ENCODE measurements at places on chromosomes 1 and 21.

GRCh38 chr1:184002071-184002470 is 35.5 kb downstream of the COLGALT2 start:
- no peak for DNase-seq

DNA sequence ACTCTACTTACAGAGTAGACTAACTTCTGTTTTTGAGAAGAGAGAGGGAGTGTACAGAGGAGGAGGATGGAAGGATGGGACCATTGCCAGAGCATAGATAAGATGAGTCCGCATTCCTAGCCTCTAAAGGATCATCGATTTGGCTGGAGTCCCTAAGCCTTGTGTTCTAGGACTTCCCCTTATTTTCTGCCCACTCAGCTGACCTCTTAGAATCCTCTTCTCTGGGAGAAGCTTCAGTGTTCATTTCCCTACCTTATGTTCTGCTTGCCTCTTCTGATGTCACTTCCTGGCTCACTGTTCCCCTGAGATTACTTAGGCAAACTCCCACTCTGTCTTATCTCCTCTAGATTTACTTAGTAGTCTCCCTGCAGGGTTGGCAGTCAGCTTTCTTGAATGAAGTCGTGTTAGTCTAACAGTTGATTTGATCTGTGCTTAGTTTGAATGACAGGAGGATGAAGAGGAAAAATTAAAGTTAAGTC is 156.7 kb downstream of the SYT2 start:
- no peak for DNase-seq

GRCh38 chr1:64410217-64410616 is 59.7 kb upstream of the CACHD1 start:
- DNase-seq, result no peak

DNA sequence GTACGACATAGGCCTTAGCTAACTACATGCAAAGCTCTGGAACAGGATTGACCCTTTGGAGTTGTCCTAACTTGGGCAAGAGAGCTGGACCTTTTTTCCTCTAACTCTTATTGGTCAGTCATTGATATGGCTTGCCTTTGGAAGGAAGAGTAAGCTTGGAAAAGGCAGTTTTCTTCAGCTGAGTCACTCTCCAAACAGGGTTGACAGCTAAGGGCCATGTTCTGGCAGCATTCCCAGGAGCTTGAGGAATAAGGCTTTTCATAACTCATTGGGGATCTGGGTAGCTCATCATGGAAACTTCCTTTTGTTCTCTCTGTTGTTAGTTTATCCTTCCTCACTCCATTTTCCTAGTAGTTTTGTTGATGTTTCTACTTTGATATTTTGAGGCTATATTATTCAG is 14.5 kb upstream of the ERRFI1 start:
- DNase-seq, result peak; percentile 88

GRCh38 chr1:19533626-19534025 is 48.3 kb upstream of the CAPZB start:
- no peak for DNase-seq

DNA sequence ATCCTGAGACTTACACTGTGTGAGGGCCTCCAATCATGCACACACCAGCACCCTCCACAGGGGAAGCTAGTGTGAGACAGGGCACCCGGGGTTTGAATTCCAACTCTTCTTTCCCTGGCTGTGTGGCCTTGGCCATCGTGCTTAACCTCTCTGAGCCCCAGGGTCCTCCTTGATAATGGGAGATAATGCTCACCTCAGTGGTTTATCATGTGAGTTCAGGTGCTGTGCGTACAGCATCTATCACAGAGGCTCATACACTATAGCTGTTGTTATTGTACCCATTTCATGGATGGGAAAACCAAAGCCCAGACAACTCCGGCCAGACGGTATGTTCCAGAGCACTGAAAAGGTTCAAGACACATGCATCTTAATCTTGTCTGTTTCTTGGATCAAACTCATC is 16.0 kb upstream of the UBXN10 start:
- DNase-seq, result no peak

DNA sequence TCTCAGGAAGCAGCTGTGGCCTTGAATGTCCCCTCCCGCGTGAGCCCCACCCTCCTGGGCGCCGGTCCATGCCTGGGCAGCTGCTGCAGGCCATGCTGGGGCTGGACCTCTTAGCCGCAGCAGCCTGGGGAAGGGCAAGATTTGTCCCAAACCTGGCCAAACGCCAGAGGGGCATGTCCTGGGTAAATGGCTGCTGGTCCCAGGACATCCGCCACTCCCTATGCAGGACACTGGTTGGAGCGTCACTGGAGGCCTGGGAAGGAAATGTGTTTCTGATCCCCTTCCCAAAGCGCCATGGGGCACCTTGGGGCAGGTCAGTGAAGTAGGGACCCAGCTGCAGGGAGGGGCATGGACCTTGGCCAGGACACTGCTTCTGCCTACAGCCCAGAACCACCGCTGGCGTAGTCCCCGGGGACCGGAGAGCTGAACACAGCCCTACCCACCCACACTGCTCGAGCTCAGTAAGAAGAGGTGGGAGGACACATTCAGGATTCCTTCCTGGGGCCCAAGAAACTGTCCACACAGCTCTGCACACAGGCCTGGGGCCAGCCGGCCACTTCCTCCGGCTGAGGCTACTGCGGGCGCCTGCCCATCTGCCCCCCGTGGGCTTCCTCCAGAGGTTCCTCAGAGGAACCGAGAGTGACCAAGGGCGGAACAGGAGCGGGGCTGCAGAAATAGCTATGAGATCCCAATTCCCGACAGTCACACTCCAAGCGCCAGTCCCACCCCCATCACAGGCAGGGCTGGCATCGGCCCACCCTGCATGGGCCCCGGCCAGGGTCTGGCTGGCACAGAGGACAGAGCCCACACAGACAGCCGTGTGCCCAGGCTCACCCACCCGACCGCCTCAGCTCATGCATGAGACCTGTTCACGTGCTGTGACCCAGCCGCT is 10.8 kb upstream of the PLEKHG5 start:
- DNase-seq, result no peak

DNA sequence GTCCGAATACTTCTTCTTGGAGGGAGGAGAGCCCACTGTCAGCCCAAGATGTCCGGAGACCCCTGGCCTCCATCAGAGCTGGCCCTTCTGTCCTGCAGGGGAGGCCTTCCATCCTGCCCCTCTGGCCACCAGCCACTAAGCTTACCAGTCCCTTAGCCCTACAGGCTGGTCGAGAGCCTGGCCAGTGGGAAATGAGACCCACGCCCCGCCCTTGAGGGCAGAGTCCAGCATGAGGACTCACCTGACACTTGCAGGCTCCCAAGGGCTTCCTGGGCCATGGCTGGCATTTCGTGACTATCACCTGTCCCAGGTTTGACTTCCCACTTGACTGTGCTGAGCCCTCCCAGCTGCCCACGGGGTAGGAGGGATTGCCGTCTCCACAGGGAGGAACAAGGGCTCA is 361.8 kb upstream of the VAMP3 start:
- DNase-seq, result no peak

DNA sequence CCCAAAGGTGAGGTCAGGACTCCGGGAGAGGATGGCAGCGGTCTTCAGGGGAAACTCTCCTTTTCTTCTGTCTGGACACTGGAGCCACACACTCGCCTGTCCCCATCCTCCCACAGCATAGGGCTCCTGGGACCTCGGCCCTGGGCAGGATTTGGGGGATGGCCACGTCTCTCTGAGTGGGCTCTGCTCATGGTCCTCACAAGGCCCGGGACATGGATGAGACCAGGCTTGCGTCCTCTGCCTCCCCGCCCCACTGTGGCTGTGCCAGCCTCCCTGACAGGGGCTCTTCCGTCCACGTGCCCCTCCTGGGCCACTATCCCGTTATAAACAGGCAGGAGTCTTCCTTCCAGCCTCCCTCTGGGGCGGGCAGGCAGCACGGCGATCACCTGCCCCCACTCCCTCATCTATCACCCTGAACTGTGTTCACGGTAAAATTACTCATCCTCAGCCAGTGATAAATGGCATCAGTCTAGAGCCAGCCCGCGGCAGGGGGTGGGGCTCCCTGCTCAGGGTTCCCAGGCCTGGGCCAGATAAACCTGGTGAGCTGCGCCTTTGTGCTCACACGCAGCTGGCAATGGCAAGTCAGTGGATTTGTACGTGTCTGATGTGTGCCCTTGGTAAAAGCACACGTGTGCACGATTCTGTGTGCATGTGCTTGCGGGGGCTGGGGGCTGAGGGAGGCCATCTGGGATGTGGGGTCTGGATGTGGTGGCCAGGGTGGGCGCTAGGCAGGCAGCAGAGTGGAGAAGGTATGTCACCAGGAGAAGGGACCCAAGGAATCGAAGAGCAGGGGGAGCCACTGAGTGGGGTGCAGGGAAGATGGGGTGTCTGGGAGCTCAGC is 12.6 kb upstream of the SAMD11 start:
- peak; percentile 34 for DNase-seq

- DNase-seq, result no peak
Measured at GRCh38 chr21:15423676-15424445, 305.9 kb upstream of the USP25 start.

DNA sequence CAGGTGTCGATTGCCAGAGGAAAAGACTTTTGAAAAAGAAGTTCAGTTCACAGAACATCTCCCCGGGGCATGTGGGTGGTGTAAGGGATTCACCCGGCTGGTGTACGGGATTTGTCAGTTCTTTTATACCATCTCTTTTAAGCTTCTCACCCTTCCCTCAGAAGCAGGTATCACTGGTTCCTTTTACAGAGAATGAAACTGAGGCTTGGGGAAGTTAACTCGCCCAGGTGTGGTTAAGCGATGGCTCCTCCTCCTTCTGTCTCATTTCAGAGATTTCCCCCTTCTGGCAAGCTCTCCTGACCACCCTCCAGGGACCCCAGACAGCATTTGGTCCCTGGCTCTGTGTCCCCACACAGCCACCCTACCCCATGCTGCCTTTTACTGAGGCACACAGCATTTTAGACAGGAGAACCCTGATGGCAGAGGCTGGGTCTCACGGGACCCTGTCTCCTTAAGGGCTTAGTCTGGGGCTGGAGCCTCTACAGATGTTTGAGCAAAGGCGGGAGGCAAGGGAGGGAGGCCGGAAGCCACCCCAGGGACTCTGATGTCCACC is 2.8 kb upstream of the ECE1 start:
- DNase-seq, result no peak

DNA sequence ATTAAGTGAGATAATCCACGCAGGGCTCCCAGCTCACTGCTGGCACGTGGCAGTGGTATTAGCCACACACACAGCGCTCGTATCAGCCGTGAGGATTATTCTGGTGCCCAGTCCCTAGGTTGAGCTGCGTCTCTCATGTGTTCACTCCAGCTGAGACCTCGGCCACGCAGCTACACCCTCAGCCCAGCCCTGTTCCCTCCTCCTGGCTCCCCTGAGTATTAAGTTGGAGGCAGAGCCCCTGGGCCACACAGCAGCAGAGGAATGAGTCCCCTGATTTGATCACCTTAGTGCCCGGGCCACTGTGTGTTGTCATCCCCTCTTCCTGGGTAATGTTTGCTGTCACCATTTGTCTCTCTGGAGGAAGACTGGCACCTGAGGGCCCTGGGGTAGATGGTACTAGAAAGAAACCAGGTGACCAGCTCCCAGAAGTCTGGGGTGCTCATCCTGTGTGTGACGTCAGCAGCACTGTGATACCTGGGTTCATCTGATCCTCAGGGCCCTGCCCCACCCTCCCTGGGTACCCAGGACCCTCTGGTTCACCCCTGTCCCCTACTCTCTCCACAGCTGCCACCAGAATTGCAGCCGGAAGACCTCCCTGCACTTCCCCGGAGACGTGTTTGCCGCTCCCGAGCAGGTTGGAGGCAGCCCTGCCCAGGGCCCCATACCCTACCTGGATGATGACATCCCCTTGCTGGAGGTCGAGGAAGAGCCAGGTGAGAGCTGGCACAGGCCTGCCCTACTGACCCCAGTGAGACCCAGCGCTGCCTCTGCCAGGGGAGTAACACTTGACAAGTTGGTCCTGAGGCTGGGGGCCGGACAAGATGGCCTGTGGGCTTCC is 40.1 kb downstream of the DISP3 start:
- DNase-seq, result no peak

GRCh38 chr1:70109241-70109640 is 96.1 kb downstream of the LRRC40 start:
- DNase-seq, result no peak

DNA sequence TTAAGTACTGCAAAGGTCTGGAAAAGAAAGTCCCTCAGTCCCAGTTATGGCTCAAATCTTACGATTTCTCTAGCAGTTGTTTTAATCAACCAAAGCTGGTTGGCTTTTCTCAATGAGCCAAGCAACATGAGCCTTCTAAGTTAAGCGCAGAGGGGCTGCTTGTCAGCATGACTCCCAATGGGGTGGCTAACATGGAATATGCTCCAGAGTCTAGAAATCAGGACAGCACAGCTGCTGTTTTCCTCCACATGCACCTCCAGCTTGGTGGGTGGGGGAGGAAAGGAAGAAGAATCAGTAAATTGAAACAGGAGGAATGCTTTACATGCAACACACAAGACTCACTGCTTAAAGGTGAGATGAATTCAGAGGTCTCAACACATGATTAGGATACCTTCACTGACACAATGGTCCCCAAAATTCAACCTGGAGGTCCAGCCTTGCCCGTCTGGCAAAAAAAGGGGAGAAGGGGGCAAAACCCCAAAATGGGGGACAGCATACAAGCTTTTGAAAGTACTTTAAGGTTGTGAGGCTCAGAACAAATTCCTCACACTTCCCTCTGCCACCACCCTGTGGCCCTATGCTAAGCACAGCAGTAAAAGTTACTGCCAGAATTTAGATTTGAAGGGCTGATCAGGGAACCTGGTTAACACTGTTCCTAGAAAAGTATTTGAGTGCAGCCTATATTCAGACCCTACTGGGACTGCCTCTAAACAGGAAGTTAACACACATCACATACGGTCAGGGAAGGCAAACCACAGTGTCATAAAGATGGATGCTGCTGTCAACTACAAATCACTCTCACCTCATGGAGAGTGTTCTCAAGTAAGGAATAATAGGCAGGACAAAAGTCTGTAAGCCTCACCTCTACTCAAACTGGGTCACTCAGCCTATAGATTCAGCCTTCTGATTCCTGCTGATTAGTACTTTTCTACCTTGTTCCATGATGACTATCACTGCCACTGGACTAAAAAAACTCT is 2.6 kb downstream of the GATAD2B start:
- no peak for DNase-seq

GRCh38 chr1:163538667-163539066 is 216.9 kb downstream of the NUF2 start:
- no peak for DNase-seq

- DNase-seq, result no peak
Measured at GRCh38 chr1:185054365-185055060, 9.2 kb downstream of the RNF2 start.

GRCh38 chr1:243729956-243730355 is 120.1 kb downstream of the AKT3 start:
- no peak for DNase-seq

GRCh38 chr1:201702936-201703335 is 126.0 kb upstream of the IPO9 start:
- DNase-seq, result peak; percentile 96

GRCh38 chr21:45834026-45834715 is 147.4 kb upstream of the COL6A1 start:
- no peak for DNase-seq

DNA sequence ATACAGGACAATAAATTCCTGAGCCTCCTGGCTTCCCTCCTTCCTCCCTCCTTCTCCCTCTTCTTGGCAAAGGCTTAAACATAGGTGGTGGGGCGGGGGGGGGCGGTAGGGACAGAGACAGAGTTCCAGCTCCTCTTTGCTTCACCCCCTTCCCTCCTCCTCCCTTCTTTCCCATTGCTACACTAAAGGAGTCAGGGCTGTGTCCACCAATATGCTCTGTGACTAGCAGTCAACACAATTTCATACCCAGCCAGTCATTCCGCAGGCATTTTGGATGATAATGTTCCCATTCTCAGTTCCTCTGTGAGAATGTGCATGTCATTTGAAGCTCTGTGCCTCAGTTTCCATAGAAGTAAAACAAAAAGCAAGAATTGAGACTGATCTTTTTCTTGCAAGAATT is 1.7 kb downstream of the LMOD1 start:
- no peak for DNase-seq

GRCh38 chr1:54376430-54377039 is 29.7 kb downstream of the SSBP3 start:
- DNase-seq, result no peak
